ENCODE measurements at places on chromosomes 11 and 22.
A peak's percentile ranks its signal among the peaks of the same experiment; 100 is the strongest.

GRCh38 chr11:64373598-64373974 is 14.6 kb downstream of the RPS6KA4 start:
- no peak for DNase-seq

- no peak for DNase-seq
Measured at GRCh38 chr22:38753948-38754750, 1.6 kb downstream of the SUN2 start.

- DNase-seq, result no peak
Measured at GRCh38 chr11:90465553-90465952, 242.7 kb upstream of the CHORDC1 start.

DNA sequence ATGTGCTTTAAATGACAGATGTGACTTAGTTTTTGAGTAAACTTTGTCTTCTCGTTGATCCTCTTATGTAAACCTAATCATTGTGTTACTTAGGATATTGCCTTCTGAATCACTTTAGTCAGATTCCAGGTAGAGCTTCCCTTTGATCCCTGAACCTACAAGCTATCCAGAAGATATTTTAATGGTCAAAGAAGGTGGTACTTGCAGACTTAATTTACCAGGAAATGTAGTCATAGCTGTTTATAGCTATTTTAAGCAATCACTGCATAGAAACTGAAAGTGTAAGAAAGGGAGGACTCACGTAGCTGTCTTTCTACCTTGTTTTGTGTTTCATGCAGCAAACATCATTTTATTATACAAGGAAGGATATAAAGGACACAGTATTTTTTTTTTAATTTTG is 189.5 kb downstream of the DDX10 start:
- DNase-seq, result no peak

- DNase-seq, result no peak
Measured at GRCh38 chr22:28734393-28734792, 7.2 kb downstream of the CHEK2 start.

DNA sequence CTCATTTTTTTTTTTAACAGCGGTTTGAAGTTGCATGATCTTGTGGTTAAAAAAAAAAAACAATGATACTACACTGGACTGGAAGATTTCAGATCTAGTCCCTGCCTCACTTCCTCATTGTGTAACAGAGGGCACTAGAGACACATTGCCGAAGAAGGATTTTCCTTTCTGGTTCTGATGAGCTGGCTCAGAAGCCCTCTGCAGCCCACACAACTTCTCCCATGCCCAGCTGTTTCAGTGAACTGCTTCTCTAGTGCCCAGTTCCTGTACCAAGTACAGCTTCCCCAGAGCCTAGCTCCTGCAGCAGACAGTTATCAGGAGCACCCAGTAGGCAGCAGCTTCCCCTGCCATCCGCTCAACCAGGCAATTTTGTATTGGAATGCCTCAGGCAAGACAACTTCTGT is 29.5 kb upstream of the ANO5 start:
- no peak for DNase-seq

- peak; percentile 68 for DNase-seq
Measured at GRCh38 chr22:50209893-50210292, 9.1 kb downstream of the SELENOO start.

DNA sequence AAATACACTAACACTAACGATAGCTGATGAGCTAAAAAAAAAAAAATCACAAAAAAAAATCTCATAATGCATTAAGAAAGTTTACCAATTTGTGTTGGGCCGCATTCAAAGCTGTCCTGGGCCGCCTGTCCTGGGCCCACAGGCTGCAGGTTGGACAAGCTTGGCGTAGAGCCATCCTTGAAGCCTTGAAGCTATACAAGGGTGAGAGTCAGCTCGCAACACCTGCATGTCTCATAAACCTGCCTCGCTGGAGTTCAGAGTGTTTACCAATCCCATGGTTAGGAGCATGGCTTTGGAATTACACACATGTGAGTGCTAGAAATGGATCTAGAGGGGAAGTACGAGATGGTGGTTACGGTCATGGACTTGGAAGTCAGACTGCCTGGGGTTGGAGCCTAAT is 453.7 kb downstream of the INSC start:
- DNase-seq, result no peak

DNA sequence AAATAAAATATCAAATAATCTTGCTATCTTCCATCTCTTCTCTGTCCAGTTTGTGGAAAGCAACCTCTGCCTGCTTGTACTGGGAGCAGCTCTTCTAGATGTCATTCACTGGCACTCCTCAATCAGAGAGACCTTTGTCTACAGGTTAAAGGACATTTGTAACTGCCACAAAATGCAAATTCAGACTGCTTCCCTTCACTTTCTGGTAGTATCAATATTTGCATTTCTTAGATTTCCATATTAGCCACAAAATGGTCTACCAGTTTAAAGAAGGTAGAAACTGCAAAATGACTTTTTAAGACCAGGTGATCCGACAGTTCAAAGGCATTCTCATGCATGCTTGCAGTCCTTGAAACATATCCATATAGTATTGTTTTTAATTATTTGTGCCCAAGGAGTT is 51.7 kb upstream of the RCN1 start:
- no peak for DNase-seq

DNA sequence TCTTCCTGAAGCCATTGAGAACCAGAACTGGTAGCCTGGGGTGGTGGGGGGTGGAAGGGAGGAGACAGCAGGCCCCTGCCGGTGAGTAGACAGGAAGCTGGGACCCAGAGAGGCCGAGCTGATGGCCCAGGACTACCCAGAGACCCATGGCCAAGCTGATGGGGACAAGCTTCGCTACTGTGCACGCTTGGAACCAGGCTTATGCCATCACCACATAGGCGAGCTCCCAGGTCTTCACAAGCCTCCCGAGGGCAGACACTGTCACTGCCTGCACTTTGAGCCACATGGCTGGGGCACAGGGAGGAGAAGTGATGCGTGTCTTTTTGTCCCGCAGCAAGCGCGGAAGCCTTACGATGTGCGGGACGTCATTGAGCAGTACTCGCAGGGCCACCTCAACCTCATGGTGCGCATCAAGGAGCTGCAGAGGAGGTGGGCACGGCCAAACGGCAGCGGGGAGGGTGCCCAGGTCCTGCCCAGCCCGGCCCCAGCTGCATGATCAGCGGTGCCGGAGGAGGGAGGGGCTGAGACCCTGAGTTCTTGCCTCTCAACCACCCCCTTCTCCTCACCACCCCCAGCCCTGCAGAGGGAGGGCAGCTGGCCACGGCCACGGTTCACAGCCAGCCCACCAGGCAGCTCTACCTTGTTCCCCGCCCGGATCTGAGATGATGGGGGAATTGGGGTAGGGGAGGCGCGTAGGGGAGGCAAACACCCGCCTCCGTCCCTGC is 76.0 kb upstream of the KCNQ1OT1 start:
- no peak for DNase-seq
